Purkinje cell (primary cell): ENCODE measurements at places on chromosomes 7 and 10. TPM values are rescaled to one million over a fixed set of nuclear protein-coding genes. Genes with fewer than 3 reads are reported as not detected.

The CCDC172 gene
- not detected in 2 replicates for polyA plus RNA-seq

The SMKR1 gene
- 4.8 and 5.9 TPM in 2 replicates for polyA plus RNA-seq

The ATOH7 gene
- 1.2 and 1.5 TPM in 2 replicates for polyA plus RNA-seq

The VKORC1L1 gene
- polyA plus RNA-seq, result 18.9 and 38.9 TPM in 2 replicates

The IQUB gene
- polyA plus RNA-seq, result 0.34 and 2.9 TPM in 2 replicates

The CRYGN gene
- polyA plus RNA-seq, result not detected in 2 replicates

The MMRN2 gene
- 0.46 and 0.52 TPM in 2 replicates for polyA plus RNA-seq

The PAX4 gene
- not detected in 2 replicates for polyA plus RNA-seq

The CLCN1 gene
- polyA plus RNA-seq, result not detected in 2 replicates

The SHH gene
- 3.3 and 8.0 TPM in 2 replicates for polyA plus RNA-seq

The NPC1L1 gene
- not detected in 2 replicates for polyA plus RNA-seq

The CPA2 gene
- not detected in 2 replicates for polyA plus RNA-seq

The SPDYE9 gene
- polyA plus RNA-seq, result 1.4 and 2.2 TPM in 2 replicates

The EIF5AL1 gene
- 0.89 and 0.92 TPM in 2 replicates for polyA plus RNA-seq

The AMZ1 gene
- 0.36 TPM in 1 of 2 replicates, not detected in the other for polyA plus RNA-seq

The SLC13A1 gene
- polyA plus RNA-seq, result not detected in 2 replicates

The GIMAP1 gene
- not detected in 2 replicates for polyA plus RNA-seq

The CPN1 gene
- polyA plus RNA-seq, result not detected in 2 replicates

The NOS3 gene
- not detected in 2 replicates for polyA plus RNA-seq

The HNRNPA2B1 gene
- 263 and 298 TPM in 2 replicates for polyA plus RNA-seq

The JCAD gene
- polyA plus RNA-seq, result 4.5 and 11.6 TPM in 2 replicates
